Daoy (cell line): ENCODE measurements at places on chromosomes 11 and 22.
A peak's percentile ranks its signal among the peaks of the same experiment; 100 is the strongest.

- peak; percentile 9 for DNase-seq
Measured at GRCh38 chr11:68214173-68215086, 1.3 kb upstream of the KMT5B start.

- no peak for DNase-seq
Measured at GRCh38 chr11:91912322-91912721, 312.3 kb upstream of the FAT3 start.

DNA sequence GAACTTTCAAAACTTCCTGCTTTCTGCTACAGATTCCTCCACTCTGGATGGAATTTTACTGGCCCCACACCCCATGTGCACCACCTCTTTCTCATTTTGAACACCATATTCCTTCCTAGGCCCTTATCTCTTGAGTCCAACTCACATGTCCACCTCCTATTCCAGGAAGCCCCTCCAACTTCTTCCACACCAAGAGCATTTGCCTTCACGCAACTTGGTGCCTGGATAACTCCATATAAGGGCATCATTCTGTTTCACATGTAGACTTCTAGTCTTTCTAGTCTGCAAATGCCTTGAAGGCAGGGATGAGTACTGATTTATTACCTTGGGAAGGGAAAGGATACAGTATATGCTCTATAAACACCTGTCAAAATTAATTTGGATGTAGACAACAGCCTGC, 17.5 kb downstream of the GAB2 start:
- DNase-seq: no peak

GRCh38 chr11:130642994-130643393, 194.5 kb downstream of the ADAMTS15 start:
- no peak for DNase-seq

DNA sequence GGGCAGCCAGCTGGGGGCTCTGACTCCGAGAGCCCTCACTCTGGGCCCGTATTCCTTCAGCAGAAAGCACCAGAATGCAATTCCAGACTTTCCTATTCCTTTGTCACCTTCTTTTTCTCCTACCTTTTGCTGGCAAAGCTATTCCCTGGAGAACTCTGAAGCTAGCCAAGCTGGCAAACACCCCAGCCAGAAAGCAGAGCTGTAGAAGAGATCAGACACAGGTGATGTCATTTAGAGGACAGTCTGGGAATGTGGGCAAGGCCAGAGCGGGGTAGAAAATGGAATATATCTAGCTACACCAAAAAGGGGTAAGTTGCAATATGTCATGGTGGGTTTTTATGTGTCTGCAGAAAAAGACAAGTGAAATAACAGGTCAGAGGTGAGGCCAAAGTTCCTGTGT, 205.1 kb downstream of the NXPE2 start:
- DNase-seq: no peak

- no peak for DNase-seq
Measured at GRCh38 chr11:33622186-33622585, 78.4 kb downstream of the C11orf91 start.

- no peak for DNase-seq
Measured at GRCh38 chr22:19571207-19571795, 47.1 kb upstream of the CLDN5 start.
